ENCODE measurements at places on chromosomes 3 and 15. TPM values are rescaled to one million over a fixed set of nuclear protein-coding genes. Genes with fewer than 3 reads are reported as not detected.

CIDEC gene
- total RNA-seq, result 4.6 TPM

AMIGO3 gene
- 2.4 TPM for total RNA-seq

CEP70 gene
- 59.2 TPM for total RNA-seq

POTEB2 gene
- total RNA-seq, result 0.48 TPM

C2CD4A gene
- 0.72 TPM for total RNA-seq

MKRN3 gene
- total RNA-seq, result 13.5 TPM

GOLGA6A gene
- 2.6 TPM for total RNA-seq

CD200R1 gene
- total RNA-seq, result 14.2 TPM

PPP2R3A gene
- total RNA-seq, result 20.2 TPM
